ENCODE measurements at places on chromosomes 13 and 19.

DNA sequence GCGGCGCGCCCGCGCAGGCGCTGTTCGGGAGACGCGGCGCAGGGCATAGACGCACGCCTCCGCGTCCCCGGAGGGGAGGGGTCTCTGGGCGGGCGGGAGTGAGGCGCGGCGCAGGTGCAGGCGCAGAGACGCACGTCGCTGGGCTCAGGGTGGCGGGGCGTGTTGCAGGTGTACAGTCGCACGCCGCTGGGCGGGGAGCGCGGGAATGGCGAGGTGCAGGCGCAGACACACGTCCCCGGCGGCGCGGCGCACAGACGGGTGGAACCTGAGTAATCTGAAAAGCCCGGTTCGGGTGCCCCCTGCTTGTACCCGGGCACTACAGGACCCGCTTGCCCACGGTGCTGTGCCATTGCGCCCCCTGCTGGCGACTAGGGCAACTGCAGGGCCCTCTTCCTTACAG lies 44.7 kb downstream of the PLPP2 start:
- DNase-seq, result no peak

DNA sequence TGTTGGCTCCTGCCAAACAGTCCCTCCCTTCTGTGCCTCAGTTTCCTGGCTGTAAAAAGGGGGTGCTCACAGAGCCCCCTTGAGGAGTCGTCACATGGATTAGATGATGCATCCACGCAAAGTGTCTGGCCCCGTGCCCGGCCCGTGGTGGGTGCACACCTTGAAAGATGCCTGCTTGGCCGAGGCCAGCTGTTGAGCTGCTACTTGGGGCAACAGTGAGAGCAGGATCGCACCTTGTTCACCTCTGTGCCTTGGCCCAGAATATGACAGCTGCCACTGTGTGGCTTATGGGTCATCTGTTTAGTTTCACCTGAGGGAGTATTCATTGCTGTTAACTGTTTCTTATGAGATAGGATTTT lies 17.7 kb downstream of the CRTC1 start:
- DNase-seq, result no peak

DNA sequence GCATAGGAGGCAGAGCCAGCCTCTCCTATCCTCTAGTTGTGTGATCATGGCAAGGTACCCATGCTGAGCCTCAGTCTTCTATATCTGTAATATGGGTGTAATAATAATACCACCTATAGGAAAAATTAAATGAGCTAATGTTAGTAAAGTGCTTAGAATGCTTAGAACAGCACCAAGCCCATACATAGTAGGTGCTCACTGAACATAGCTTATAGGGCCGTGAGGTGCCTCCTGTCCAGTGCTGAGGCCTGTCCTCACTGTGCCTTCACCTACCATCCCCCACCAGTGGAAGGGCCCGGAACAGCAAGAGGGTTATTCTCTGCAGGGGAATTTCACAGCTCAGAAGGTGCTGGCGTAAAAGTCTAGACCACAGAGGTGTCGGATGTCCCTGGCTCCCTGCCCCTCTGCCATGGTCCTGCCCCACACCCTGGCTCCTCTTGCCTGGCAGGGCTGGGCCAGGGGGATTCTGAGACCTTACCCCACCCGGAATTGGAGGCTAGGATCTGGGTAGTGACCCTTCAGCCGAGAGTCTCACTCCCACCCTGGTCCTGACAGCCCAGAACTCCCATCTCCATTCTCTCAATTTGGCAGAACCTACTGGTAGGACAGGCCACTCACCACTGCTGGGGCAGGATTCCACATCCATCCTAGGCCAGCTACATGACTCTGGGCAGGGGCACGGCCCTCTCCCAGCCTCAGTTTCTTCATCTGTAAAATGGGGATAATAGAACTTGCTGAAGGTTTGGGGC lies 2.2 kb upstream of the SCN1B start:
- DNase-seq, result no peak

DNA sequence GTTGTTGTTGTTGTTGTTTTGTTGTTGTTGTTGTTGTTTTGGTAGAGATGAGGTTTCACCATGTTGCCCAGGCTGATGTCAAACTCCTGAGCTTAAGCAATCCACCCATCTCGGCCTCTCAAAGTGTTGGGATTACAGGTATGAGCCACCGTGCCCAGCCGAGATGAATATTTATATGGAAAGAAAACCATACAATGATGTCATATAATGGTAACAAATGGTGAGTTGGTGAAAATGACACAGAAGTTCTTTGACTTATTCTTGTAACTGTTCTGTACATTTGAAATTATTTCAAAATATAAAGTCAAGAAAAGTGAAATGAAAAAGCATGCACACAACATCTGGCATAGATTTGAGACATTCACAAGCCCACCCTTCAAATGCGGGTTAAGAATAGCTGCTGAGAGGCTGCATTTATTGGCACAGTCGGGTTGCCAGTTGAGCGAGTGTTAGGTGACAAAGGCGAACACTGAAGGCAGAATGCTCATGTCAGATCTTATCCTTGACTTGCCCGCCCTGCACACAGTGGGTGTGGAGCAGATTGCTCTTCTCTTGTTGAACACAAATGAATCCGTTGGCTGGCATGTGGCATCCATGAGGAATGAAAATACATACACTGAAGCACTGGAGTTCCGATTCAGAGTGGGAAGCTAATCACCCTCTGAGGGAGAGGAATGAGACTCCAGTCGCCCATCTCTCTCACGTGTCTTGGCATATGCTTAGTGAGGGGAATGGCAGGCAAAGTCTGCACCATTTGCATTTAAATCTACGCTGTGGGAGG lies 15.8 kb upstream of the UBE2S start:
- no peak for DNase-seq

DNA sequence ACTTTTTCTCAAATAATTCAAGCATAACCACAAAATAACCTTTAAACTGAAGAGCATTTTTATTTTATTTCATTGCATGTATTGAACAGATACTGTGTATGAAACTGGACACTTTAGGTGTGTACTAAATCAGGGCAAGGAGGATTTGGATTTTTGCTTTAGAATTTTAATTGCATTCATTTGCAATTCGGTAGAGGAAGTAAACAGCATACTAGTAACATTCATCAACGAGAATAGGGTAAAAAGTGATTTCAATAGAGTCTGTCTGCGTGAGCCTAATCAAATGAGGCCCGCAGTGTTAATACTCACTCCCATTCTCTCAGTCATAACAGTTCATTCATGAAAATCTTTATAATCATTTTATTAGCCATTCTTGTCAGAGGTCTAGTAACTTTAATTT lies 200.2 kb downstream of the SPRY2 start:
- no peak for DNase-seq

GRCh38 chr13:95862408-95862807 lies 185.5 kb downstream of the DNAJC3 start:
- DNase-seq, result peak; percentile 12

DNA sequence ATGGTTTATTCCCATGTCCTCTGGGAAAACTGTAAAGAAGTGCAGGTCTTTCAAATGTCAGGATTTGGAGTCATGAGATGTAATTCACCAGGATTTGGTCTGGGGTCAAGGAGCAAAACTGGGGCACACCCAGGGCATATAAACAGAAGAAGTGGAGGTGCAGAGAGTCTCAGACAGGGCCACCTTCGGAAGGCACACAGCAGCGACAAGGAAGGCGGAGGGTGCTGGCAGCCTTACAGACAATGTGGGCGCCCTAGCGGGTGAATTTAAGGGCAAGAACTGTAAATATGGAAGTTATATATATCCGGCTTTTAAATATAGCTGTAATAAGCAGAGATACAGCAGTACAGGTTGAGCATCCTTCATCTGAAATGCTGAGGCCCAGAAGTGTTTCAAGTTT lies 31.2 kb downstream of the DHRS12 start:
- no peak for DNase-seq

- peak; percentile 71 for DNase-seq
Measured at GRCh38 chr13:76848596-76848995, 37.6 kb downstream of the KCTD12 start.

DNA sequence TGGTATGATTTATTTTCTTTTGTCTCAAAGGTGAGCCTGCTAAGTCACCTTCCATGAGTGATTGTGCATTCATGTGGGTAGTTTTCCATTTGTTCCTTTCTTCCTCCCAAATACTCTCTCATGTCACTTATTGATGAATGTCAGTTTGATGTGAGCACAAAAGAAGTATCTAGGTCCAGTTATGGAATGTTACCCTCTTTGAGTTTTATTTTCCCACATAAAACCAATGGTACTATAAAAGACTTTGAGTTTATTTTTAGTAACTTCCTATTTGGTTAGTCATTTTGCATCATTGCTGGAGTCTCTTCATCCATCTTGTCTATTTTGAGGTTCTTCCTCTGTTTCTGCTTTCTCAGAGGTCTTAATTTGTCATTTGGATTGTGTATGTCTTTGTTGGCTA lies 321.3 kb downstream of the GPC6 start:
- DNase-seq, result no peak

- peak; percentile 63 for DNase-seq
Measured at GRCh38 chr13:105997581-105998550, 537.6 kb downstream of the EFNB2 start.

- DNase-seq, result no peak
Measured at GRCh38 chr13:47723898-47724297, 277.2 kb downstream of the SUCLA2 start.

DNA sequence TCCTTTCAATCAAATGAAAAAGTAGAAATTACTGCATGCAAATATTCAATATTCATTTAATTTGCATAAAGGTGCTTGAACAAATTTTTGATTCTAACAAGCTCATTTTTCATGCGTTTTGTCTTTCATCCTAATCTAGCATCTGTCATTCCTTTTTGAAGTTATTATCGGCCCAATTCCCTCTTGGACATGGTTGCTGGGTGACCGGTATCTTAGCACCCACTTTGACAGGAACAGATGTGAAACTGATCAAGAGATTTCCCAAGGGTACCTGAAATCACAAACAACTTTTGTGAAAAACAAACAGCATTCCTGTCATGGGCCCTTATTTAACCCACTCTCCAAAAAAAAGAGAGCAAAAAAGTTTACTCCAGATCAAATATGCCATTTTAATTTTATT lies 13.3 kb downstream of the DACH1 start:
- no peak for DNase-seq

DNA sequence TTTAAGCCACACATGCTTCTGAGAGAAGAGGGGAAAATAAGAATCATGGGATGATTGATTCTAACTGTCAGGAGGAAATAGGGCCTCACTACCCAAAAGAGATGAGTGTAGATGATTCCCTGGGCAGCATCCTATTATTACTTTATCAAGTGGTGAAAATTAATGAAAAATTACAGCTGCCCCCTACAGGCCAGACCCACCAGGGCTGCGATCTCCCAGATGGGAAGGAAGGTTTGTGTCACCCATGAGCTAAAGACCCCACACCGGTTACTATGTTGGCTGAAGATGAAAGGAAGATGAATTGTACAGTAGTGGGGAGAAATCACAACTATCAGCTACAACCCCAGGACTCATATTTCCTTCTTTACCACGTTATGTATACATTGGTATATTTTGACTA lies 49.5 kb downstream of the RFC3 start:
- DNase-seq, result no peak

Measured in foreskin fibroblast (primary cell).